ENCODE measurements at places on chromosomes 5 and 9. TPM values are rescaled to one million over a fixed set of nuclear protein-coding genes. Genes with fewer than 3 reads are reported as not detected.

DNA sequence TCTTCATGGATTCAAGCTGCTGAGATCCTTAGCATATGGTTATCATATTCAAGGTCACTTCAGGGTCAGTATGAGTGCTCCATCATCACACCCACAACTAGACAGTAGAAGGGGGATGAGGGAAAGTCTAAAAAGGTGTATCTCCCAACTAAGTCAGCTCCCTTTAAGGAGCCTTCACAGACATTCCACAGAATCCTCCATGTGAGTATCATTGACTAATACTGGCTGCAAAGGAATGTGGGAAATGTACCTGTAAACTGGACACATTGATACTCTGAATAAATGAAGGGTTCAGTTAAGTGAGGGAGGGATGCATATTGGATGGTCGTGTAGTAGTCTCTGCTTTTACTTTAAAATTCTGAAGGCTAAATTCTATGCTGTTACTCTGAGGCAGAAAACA is 330.7 kb downstream of the LRRC70 start:
- DNase-seq = no peak

GRCh38 chr5:59416451-59416850 is 477.1 kb downstream of the PDE4D start:
- DNase-seq = no peak

DNA sequence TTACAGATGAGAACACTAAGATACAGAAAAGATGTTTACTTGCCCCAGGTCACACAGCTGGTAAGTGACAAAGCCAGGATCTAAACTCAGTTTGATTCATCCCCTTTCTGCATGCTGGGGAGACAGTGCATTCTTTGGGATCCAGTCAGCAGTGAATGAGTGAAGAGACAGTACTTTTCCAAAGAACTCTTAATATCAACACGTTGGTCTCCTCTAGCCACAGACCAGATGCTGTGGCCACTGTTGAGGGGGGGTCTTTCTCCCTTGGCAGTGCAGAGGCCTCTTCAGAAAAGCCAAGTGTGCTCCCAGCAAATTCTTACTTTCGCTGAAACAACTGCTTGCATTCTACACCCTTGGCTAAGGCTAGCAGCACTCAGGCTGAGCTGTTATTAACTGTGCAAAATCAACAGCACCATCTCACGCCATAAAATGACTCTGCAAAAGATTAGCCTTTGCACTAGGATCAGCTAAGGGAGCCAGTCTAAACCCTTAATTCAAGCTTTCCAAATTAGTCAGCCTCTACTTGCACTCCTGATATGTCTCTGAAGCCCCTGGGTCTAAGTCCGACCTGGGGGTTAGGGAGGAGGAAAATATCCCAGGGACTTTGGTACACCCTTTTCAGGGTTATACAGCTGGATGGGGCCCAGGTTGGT is 4.8 kb upstream of the TMEM171 start:
- no peak for DNase-seq

DNA sequence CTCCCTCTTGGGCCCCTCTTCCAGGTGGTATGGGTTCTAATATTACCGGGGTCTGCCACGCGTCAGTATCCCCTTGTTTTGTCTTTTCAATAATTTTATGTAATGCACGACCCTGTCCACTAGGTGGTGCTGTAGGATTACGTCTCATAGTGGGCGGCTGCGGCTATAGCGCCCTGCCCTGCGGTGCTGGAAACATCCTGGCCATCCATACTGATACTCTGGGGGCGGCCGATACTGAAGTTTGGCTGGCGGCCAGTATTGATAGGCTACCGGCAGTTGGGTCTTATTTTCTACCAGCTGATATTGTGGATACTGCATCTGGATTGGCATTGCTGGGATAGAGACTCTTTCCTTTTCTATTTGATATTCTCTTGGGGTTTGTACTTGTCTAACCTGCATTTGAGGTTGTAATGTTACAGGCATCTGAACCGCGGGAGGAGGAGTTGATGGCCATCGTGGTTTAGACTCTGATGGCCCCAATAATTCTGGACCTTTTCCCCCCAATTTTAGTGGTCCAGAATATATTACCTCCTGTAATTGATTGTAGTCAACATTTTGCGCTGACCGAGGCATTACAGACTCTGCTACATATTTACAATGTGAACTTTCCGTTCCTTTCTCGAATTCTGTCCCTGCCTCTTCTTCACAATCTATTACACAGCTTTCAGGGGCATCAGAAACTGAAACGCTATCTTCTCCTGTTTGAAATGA is 3.3 kb upstream of the TMEM141 start:
- DNase-seq = no peak

DNA sequence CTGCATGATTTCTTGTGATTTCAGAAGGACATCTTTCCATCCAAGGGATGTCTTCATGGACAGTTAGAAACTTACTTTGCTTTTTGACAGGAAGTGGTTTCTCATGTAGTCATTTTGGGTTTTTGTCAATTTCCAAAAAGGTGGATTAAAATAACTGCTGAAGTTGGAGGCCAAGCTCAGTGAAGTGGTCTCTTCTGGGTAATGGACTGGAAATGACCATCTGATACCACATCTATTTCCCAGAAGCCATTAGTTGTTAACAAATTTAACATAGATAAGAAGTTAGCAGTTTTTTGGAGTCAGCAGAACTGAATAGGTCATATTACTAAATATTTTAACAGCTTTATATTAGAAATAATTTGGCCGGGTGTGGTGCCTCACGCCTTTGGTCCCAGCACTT is 86.2 kb upstream of the MYO10 start:
- no peak for DNase-seq

GRCh38 chr5:132428147-132428482 is 58.6 kb downstream of the SLC22A5 start:
- no peak for DNase-seq

DNA sequence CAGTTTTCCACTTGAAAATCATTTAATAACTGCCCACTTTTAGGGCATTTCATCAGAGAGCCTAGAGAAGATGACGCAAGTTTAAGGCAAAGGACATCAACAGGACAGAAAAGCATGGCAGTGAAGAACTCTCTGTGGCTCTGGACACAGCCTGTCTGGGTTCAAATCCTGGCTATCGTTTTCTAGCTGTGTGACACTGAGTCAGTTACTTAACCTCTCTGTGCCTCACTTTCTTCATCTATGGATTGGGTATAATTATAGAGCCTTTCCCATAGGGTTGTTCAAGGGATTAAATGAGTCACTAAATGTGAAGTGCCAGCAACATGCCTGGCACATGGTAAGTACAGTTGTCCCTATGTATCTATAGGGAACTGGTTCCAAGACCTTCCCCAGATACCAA is 6.7 kb downstream of the MYO10 start:
- no peak for DNase-seq

- no peak for DNase-seq
Observed at GRCh38 chr9:95791286-95791685, 84.2 kb upstream of the ERCC6L2 start.

- no peak for DNase-seq
Observed at GRCh38 chr5:82384034-82384750, 106.0 kb upstream of the RPS23 start.

DNA sequence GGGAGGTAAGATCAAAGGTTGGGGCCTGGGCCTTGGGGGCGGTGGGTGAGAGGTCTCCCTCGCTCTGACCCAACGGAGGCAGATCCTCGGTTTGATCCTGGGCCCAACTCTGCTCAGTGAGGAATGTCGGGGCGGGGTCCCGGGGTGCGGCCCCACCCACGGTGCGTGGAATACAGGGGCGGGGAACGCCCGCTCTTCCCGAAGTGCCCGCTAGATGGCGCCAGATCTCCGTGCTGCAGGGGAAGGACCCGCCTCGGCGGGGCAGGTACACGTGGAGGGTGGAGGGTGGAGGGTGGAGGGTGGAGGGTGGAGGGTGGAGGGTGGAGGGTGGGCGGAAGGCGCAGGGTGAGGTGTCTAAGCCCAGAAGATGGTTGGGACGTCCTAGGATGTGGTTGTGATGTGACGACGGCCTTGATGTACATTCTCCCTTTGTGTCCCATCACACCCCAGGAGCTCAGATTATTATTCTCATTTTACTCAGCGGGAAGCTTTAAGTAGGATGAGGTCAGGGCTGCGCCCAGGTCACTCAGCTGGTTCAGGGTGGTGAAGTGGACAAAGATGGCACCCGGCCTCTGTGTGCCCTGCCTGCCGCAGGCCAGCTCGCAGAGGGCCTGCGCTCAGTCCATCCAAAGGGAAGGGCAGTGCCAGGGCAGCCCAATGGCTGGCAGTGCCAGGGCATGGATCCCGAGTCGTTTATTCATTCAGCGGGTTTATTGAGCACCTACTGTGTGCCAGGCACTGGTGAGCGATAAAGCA is 9.4 kb upstream of the RPS14 start:
- peak; percentile 65 for DNase-seq

DNA sequence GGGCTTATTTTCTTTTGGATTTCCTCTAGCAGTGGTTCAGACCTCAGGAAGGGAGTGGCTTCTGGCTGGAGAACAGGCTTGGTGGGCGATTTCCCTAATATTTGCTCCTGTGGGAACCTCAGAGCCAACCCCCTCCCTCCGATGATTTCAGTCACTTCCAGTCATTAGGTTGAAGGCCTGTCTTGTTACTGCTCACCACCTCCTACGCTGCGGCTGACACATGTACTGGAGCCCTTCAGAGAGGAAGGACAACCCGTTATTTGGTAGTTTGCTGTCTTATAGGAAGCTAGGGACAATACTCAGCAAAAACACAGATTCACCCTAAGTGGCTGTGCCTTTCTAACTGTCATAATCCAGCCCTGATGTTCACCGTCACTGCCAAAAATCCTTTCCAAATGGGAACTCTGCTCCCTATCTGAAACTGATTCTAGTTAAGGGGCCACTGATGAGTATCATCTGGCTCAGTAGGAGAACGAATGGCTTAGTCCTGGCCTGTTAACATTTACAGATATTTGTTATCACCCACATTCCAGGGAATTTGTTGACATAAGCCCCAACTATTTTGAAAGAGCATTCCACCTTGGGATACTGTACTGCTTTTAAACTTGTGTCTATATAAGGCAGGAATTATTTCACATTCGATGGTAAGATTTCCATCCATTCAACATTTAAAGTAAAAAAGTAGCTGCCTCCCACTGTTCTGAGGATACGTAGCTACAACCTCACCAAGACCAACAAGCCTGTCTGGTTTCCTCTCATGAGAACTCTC is 29.3 kb upstream of the ANKH start:
- DNase-seq = no peak

DNA sequence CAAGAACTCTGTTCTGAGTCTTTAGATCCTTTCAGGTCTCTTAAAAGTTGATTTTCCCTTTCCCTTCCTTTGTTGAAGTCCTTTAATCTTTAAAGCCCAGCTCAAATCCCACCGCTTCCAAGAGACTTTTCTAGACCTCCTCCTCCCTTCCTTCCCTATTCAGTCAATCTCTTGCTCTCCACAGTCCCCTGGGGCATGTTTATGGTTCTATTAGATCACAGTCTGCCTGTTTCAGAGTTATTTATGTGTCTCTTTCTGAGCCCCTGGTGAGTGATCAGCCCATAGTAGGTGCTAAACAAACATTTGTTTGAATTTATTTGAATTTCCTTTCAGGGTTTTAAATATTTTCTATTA is 7.2 kb upstream of the ARSI start:
- no peak for DNase-seq

DNA sequence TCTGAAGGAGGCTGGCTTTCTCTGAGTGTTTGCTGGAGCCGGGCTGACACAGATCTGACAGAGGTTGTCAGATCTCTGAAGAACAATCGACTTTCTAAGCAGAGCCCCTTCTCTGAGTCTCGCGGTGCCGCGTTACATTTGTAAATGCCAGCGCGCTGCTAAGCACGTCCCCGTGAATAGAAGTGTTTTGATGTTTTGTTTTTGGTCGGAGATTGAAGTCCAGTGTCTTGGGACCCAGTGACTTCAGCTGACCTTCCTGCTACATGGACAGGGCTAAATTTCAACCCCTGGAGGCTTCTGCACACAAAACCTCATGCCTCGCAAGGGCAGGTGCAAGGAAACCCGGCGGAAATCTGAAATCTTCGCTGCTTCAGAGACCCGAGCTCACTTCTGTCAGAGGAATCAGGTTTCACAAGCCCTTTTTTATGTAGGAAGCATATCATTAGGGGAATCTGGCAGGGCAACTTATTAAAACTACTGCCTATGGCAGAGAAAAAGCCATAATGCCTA is 27.2 kb downstream of the NEUROG1 start:
- no peak for DNase-seq

GRCh38 chr9:133888809-133889491 is 103.2 kb downstream of the VAV2 start:
- DNase-seq = no peak

Gene IFNE
- polyA plus RNA-seq = 0.13 TPM

Gene SPATA31A3
- polyA plus RNA-seq = not detected

Gene FRMD3
- 16.8 TPM for polyA plus RNA-seq

Gene SAXO1
- polyA plus RNA-seq = 0.29 TPM

Gene CFAP90
- 6.5 TPM for polyA plus RNA-seq

Gene MAMDC4
- polyA plus RNA-seq = 9.9 TPM

All from renal cortex interstitium (tissue), 15 donors.